ENCODE measurements at places on chromosomes 7 and 10.
A peak's percentile ranks its signal among the peaks of the same experiment; 100 is the strongest.

DNA sequence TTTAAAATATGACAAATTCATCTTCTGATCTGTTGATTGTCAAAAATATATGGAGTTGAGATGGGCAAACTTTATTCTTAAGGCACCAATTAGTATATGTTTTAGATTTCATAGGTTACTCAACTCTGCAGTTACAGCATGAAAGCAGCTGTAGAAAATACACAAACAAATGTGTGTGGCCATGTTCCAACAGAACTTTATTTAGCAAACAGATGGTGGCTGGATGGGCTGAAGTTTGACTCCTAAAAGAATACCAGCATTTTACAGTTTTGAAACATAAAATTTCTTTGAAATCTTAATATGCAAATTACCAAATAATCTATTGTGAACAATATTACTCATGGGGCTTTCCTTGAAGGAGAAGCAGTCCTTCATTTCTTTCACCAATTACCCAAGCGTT lies 1206.0 kb upstream of the LRRTM3 start:
- DNase-seq: no peak

DNA sequence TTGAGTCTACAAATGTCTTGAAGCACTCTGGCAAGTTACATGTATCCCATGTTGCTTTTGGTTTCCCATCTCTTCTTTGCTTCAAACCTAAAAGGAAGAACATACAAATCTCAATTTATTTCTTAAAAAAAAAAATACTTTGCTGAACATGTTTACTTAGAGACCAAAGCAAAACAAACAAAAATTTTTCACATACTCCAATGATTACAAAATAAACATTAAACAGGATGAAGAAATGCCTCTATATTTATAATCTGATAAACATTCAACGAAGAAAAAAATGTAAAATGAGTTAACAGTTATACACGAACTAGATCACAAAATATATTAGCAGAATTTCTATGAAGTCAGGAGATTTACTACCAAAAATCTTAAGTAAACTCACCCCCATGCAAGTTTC lies 31.3 kb downstream of the FAM204A start:
- no peak for DNase-seq

- DNase-seq: no peak
Measured at GRCh38 chr10:12717981-12718707, 283.4 kb downstream of the CCDC3 start.

DNA sequence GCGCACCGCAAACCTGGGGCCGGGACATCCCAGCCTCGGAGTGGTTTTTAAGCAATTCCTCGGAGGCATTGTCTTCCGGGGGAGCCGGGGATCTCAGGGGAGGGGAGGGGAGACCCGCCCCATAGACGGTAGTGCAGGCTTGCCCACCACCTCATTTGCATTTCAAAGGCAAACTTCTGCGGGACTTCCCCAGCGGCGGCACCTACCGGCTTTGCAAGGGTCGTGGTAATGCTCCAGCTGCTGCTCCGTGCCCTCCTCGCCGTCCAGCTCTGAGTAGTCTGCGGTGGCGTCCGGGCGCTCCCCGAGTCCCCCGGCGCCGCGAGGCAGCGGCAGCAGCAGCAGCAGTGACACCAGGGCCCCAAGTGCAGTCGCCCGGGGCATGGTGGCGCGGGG lies 425 bp downstream of the TLL2 start:
- peak; percentile 91 for DNase-seq

GRCh38 chr7:69599286-69599954 lies 1.1 kb downstream of the AUTS2 start:
- DNase-seq: peak; percentile 85

- no peak for DNase-seq
Measured at GRCh38 chr7:117247809-117248208, 75.0 kb downstream of the WNT2 start.

GRCh38 chr10:42304341-42304740 lies 334.0 kb downstream of the ZNF33B start:
- DNase-seq: no peak

- peak; percentile 21 for DNase-seq
Measured at GRCh38 chr7:141563956-141564623, 12.9 kb downstream of the AGK start.

- DNase-seq: no peak
Measured at GRCh38 chr10:89985446-89985845, 284.1 kb downstream of the KIF20B start.

GRCh38 chr10:32002531-32002930 lies 53.7 kb downstream of the KIF5B start:
- no peak for DNase-seq

GRCh38 chr7:149866779-149867447 lies 6.9 kb upstream of the ATP6V0E2 start:
- no peak for DNase-seq

DNA sequence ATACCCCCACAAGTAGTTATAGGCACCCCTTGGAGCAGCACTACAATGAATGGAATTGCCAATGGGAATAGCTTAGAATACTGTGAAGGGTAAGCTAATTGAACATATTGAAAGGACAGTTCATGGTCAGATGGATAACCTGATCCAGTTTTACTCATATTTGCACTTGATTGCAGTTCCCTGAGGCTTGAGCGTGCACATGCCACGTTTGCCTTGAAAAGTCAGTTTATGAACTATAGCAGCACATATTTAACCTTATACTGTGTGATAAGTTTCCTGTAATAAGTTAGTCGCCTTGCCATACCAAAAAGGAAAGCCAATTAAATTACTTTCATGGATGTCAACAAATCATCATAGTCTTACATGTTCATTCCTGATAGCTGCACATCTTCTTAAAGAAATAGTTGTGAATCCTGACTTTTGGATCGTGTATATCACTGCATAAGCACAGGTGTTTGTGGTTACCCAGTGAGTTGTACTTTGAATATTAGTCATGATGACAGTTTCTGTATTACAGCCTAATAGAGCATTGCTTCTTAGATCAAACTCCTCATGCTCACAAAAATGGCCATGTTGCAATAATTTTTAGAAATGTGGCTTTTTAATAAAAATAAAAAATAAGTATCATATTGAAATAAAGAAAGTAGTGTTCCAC lies 21.6 kb downstream of the DNTT start:
- DNase-seq: no peak

GRCh38 chr7:30165590-30165989 lies 30.8 kb downstream of the MTURN start:
- DNase-seq: no peak

- DNase-seq: no peak
Measured at GRCh38 chr10:6917125-6917524, 337.0 kb upstream of the PRKCQ start.

DNA sequence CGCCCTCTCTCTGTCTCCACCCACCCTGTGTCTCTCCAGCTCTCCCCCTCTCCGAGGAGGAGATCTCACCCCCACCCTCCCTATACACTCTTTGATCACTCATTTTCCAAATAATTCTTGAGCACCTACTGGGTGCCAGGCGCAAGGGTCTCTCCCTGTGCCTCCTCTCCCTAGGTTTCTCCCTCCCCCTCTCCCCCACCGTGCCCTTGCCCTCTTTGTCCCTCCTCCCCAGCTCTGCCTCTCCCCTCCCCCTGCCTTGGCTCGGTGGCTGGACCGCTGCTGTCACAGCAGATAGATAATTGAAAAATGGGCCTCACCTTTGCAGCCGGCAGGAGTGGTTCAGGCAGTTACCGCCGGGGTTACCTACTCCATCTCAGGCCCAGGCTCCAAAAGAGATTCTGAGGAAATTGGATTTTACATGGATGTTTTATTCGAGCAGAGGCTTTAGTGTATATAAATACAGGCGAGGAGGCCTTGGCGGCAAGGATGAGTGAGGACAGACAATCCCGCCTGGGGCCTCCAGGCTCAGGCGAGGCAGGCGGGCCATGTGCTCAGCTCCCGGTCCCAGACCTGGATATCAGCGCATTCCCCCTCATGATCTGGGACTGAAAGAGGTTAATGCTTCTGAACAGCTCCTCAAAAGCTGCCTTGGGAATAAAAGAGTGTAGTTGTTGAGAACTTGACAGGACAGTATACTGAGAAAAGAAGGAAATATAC lies 60.8 kb upstream of the BTRC start:
- DNase-seq: peak; percentile 69

GRCh38 chr7:380711-381210 lies 90.8 kb downstream of the FOXL3 start:
- DNase-seq: peak; percentile 76

- DNase-seq: peak; percentile 54
Measured at GRCh38 chr10:114489521-114490310, 85.4 kb upstream of the AFAP1L2 start.

GRCh38 chr7:69219381-69219780 lies 378.9 kb upstream of the AUTS2 start:
- DNase-seq: no peak

DNA sequence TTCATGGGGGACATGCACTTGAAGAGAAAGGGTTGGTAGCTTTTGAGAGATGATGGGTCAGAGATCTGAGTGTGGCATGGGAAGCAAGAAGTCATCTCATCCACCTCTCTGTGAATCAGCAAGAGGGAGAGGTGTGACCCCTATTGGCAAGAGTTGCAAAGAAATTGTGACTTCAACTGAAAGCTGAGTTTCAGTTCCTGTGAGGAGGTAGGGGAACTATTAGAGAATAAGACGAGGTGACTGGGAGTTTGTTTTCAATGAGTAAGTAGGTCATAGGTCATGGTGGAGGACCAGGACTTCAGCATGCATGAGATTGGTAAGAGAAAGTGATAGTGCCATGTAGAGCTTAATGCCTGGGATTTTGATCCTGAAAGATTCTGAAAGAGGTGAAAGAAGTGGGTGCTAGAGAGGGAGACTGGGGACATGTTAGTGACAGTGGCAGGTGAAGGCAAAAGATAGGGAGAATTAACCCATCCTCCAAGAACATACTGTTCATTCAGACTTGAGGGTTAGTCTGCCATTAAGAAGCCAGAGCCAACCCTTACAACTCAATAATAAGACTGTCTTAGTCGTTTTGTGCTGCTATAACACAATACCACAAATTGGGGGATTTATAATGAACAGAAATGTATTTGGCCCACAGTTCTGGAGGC lies 75.5 kb upstream of the CAPZA2 start:
- peak; percentile 43 for DNase-seq

GRCh38 chr10:59537501-59537900 lies 172.1 kb downstream of the SLC16A9 start:
- no peak for DNase-seq

DNA sequence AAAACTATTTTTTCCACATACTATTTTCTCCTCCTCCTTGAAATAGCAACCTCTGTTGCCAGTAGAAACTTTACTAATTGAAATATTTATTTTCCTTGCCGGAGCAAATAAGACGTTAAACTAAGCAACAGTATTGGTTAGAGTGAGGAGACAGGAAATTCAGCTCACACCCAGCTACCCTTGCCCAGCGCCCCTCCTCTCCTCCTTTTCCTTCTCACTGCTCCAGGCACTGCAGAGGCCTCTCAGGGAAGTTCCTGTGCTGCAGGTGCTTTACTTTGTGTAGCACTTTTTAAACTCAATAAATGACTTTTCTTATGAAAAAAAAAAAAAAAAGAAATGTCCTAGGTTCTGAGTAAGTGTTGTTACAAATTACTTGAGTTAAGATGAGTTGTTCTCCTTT lies 134.0 kb downstream of the SEMA3E start:
- peak; percentile 1 for DNase-seq

- DNase-seq: peak; percentile 94
Measured at GRCh38 chr7:143361552-143362130, 872 bp downstream of the FAM131B start.

DNA sequence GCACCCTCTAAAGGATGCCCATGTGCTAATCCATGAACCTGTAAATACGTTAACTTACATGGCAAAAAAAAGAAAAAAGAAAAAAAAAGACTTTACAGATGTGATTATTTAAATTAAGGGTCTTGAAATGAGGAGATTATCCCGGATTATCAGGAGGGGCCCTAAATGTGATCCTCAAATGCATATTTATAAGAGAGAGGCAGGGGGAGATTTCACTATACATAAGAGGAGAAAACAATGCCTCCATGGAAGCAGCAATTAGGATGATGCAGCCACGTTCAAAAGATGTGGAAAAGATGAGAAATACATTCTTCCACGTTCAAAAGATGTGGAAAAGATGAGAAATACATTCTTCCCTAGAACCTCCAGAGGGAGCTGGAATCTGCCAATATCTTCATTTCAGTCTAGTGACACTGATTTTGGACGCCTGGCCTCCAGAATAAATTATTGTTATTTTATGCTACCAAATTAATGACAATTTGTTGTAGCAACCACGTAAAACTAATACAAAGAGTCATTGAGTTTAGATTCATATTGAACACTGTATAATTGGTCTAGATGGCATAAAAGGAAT lies 328.4 kb upstream of the GNAI1 start:
- no peak for DNase-seq

- DNase-seq: no peak
Measured at GRCh38 chr10:4250587-4250887, 465.5 kb upstream of the KLF6 start.

DNA sequence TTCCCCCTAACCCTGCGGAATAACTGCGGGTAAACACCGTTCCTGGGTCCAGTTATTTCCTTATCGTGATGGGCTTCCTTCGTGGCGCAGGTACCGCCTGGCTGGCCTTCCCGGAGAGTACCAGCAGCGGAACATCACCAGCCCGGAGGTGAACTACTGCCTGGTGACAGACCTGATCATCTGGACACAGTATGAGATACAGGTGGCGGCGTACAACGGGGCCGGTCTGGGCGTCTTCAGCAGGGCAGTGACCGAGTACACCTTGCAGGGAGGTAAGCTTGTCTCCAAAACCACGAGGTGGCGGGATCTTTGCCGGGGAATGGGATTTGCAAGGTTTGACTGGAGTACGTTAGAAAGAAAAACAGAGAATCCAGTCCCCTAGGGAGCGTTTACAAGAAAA lies 665.0 kb upstream of the FOXK1 start:
- DNase-seq: no peak

DNA sequence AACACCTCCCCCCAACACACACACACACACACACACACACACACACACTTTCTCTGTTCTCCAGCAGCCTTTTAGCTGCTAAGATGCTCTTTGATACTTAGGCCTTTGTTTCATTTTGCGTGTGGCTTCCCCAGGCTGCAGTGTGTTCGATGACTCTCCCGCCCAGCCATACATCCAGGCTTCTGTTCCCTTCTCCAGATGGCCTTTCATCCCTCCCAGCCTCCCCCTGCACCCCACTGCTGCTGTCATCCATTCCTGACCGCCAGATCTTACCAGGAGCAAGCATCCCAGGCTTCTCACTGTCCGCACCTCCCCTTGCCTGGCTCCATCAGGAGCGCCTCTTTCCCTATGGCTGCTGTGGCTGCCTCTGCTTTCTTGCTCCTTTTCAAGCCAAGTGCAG lies 77.8 kb upstream of the PPIF start:
- DNase-seq: no peak

- no peak for DNase-seq
Measured at GRCh38 chr10:63788152-63788821, 267.1 kb downstream of the REEP3 start.

DNA sequence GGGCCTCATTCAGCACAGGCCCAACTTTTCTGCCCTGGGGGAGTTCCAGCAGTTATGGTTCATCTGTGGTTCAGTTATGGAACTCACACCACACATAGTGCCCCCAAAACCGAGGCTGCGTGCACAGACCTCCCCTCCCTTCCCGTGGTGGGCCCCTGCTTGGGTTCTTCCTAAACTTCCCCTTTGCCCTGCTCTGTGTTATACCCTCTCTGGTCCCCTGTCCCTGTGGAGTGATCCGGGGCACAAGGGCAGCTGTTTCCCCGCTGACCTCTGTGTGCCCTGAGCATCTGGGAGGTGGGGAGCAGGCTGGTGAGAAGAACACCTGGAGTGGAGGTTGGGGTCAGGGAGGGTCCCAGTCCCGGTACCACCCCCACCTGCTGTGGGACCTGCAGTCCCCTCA lies 39.4 kb downstream of the HTRA1 start:
- no peak for DNase-seq

GRCh38 chr7:101868191-101868950 lies 50.9 kb downstream of the CUX1 start:
- DNase-seq: no peak

Measured in H7 (cell line).